ENCODE measurements at places on chromosomes 6 and 20. TPM values are rescaled to one million over a fixed set of nuclear protein-coding genes. Genes with fewer than 3 reads are reported as not detected.

- no peak for DNase-seq
- no peak overlapping the region for H3K27ac ChIP-seq
- H3K4me1 ChIP-seq, result peaks cover 16% of the 10 kb centered on the region
- no peaks in the 10 kb centered on the region for H3K27me3 ChIP-seq
- no peak overlapping the region for H3K4me3 ChIP-seq
- peaks cover 12% of the 10 kb centered on the region for H3K36me3 ChIP-seq
Observed at GRCh38 chr6:5250911-5251310, 9.8 kb downstream of the LYRM4 start.

GRCh38 chr6:52303178-52303577 lies 18.6 kb upstream of the MCM3 start:
- H3K4me1 ChIP-seq, result peaks cover 17% of the 10 kb centered on the region
- H3K27ac ChIP-seq, result no peak overlapping the region
- H3K36me3 ChIP-seq, result no peaks in the 10 kb centered on the region
- no peaks in the 10 kb centered on the region for H3K27me3 ChIP-seq
- no peak for DNase-seq
- no peak overlapping the region for H3K4me3 ChIP-seq

GRCh38 chr20:50277064-50277415 lies 86.4 kb downstream of the CEBPB start:
- H3K4me3 ChIP-seq, result no peak overlapping the region
- no peaks in the 10 kb centered on the region for H3K36me3 ChIP-seq
- no peak for DNase-seq
- no peaks in the 10 kb centered on the region for H3K27me3 ChIP-seq
- no peaks in the 10 kb centered on the region for H3K4me1 ChIP-seq

GRCh38 chr20:47356220-47356525 lies 326 bp downstream of the ZMYND8 start:
- no peak for DNase-seq
- no peak overlapping the region for H3K4me3 ChIP-seq
- no peaks in the 10 kb centered on the region for H3K27me3 ChIP-seq
- peaks cover 99% of the 10 kb centered on the region for H3K4me1 ChIP-seq

DNA sequence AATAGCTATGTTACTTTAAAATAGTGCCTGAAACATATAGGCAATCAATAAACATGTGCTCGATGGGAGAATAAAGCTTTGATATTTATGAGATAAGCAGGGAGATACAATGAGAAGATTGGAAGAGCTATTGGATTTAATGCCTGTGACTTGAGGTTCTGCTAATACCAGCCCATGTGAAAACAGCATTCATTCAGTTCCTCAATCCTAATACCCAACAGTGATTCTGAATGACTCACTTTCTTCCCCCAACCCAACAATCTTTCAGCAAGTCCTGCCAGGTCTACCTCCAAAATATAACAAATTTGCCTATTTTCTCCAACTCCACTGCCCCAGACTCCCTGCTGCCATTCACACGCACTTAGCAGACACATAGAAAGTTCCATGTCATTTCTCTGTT lies 26.6 kb upstream of the KLHL31 start:
- no peaks in the 10 kb centered on the region for H3K27me3 ChIP-seq
- no peak overlapping the region for H3K27ac ChIP-seq
- H3K4me1 ChIP-seq, result no peaks in the 10 kb centered on the region
- DNase-seq, result no peak
- no peaks in the 10 kb centered on the region for H3K36me3 ChIP-seq

DNA sequence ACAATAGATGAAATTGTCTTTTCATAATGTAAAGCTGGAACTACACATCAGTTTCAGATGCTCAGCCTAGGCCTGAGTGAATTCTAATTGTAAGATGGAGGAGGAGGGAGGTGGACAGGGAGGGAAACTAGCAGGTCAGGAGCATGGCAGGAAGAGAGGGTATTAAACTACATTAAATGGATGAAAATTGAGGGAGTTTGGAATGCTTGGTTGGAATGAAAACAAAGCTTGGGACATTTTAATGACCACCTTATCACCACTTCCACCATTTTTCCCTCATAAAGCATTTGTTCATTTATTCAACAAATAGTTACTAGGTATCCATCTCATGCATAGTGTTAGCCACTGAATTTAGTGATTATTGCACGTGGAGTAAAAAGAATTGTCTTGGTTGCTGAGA lies 65.0 kb downstream of the KIZ start:
- no peak overlapping the region for H3K4me3 ChIP-seq
- no peak overlapping the region for H3K27ac ChIP-seq
- no peaks in the 10 kb centered on the region for H3K27me3 ChIP-seq

DNA sequence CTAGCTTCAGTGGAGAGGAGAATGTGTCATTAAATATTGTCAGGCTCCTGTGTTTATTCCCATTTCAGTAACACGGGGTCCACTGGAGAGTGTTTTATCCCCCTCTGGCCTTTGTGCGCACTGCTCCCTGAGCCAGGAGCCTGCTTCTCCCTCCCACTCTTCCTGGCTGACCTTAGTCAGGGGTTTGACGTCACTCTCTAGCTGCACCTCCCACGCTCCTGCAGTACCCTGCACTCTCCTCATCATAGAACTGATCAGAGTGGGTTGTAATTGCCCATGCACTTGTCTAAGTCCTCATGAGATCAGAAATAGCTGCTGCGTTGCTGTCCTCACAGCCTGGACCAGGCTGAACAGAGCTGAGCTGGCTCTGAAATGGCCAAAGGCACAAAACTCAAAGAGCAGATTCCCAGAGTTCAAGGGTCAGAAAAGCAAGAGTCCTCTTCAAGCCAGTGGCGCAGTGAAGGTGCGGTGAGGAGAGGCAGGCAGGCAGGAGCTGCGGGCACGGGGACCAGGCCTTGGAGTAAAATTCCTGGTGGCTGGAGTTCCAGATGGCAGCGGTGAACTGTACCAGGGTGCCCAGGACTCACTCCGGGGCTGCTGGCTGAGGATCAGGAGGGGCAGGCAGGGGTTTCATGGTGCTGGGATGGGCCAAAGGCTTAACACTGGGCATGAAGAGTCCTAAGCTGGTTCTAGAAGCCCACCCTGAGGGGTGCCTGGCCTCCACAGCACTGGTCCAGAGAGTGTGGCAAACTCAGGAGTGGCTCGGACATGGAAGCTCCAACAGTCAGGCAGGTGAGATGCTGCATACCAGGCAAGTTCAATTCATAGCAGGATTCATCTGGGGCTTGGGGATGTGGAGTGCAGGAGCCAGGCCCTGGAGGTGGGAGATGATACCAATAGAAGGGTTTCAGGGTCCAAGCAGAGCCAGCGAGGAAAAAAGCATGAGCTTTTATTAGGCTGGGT lies 170.9 kb downstream of the SCP2D1 start:
- H3K4me3 ChIP-seq, result no peak overlapping the region
- no peaks in the 10 kb centered on the region for H3K27me3 ChIP-seq
- H3K27ac ChIP-seq, result no peak overlapping the region

DNA sequence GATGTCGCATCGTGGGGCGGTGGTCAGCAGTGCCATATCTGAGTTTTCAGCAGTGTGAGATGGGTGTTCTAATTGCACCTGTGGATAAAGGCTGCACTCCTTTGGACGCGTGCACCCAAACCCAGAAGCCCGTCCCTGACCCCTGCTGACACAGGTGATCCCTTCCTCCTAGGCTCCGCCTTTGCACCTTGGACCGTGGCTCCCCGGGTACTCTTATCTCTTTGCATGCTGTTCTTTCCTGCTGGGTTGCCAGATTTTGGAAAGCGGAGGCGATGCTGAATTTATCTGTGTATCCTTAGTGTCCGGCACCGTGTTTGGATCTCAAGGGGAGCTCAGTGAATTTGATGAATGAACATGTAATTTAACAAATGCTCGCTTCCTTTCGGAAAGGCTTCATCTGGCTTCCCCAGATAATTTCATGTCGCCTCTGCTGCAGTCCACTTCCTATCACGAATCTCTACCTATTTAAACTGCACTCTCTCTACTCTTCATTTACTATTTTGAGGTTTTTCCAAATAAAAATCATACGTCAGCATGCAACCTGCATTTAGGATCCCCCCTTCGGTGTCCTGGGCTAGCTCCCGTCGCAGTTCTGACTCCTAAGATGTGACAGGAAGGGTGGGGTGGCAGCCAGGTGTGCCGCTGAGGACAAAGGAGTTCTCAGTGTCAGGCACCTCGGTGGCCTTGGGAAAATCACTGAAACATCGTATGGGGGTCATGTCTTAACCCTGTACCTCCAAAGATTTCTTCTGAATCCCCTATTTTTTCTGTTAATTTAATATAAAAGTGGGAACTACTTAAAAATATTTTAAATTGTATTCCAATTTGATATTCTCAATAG lies 753 bp upstream of the PERP start:
- H3K4me1 ChIP-seq, result peaks cover 12% of the 10 kb centered on the region
- no peak for DNase-seq
- H3K4me3 ChIP-seq, result peak overlapping the region; percentile 92
- peaks cover 8% of the 10 kb centered on the region for H3K36me3 ChIP-seq
- no peaks in the 10 kb centered on the region for H3K27me3 ChIP-seq

DNA sequence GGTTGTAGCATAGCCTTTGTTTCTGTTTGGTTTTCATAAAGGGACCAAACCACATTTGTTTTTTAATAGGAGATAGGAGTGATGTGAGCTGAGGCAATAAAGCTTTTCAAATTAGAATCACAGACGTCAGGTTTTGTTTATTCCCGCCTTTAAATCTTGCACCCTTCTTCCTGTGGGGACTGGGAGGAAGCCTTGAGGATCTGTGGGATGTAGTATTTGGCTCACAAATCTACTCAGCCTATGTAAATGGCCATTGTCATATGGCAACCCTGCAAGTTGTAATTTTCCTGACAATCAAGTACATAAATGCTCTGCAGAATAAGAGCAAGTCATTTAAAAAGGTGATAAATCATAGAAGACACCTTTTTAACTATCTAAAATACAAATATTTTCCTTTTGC lies 110.4 kb downstream of the ADGRG6 start:
- peaks cover 65% of the 10 kb centered on the region for H3K4me1 ChIP-seq
- no peak for DNase-seq
- no peaks in the 10 kb centered on the region for H3K27me3 ChIP-seq
- no peak overlapping the region for H3K4me3 ChIP-seq

GRCh38 chr6:79713701-79714322 lies 82.7 kb downstream of the SH3BGRL2 start:
- H3K36me3 ChIP-seq, result no peaks in the 10 kb centered on the region
- no peaks in the 10 kb centered on the region for H3K4me1 ChIP-seq
- H3K27me3 ChIP-seq, result 0 out of 2 replicates have a peak, but pooled peaks cover 2% of the 10 kb centered on the region
- DNase-seq, result peak; percentile 14

DNA sequence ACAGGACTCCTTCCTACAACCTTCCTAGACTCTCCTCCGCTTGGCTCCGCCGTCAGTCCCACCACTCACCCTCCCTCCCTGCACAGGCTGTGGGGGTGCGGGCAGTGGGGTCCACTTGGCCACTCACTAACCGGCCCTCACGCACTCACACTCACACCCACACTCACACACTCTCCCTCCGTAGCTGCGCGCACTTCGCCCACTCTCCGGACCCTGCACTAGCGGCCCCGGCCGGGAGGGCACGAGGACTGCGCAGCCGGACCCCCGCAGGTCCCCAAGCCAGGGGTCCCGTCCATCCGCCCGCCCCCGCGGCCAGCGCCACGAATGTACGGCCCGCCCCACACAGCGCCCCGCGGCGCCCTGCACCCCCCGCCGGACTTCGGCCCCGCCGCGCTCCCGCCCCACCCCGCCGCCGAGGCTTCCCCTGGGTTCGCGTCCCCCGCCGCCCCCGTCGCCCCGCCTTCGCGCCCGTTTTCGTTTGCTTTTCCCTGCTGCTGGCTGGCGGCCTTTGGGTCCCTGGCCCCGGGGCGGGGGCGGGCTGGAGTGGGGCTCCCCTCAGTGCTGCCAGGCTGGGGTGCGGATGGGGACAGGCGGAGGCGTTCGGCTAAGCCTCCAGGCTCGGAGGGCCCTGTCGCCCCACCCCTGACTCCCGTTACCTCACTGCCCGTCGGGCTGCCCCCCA lies 23.0 kb upstream of the SLC22A7 start:
- no peak overlapping the region for H3K4me3 ChIP-seq
- H3K4me1 ChIP-seq, result peaks cover 19% of the 10 kb centered on the region
- no peak for DNase-seq
- H3K27ac ChIP-seq, result no peak overlapping the region

DNA sequence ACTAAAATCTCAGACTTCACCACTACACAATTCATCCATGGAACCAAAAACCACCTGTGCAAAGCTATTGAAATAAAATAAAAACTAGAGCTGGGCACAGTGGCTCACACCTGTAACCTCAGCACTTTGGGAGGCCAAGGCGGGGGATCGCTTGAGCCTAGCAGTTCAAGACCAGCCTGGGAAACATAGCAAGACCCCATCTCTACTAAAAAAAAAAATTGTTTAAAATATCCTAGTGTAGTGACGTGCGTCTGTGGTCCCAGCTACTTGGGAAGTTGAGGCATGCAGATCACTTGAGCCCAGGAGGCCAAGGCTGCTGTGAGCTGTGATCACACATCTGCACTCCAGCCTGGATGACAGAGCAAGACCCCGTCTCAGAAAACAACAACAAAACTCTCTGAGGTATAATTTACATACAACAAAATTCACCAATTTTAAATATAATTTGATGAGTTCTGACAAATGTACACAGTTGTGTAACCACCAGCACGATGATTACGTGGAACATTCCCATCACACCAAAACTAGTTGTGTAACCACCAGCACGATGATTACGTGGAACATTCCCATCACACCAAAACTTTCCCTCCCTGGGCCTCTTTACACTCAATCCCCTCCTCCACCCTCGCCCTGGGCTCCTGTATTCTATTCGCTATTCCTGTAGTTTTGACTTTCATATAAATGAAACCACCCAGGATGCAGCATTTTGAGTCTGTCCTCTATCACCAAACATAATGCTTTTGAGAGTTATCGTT lies 107.5 kb downstream of the TAF4 start:
- H3K36me3 ChIP-seq, result no peaks in the 10 kb centered on the region
- peaks cover 18% of the 10 kb centered on the region for H3K27me3 ChIP-seq
- no peak overlapping the region for H3K27ac ChIP-seq
- no peaks in the 10 kb centered on the region for H3K4me1 ChIP-seq
- DNase-seq, result no peak

DNA sequence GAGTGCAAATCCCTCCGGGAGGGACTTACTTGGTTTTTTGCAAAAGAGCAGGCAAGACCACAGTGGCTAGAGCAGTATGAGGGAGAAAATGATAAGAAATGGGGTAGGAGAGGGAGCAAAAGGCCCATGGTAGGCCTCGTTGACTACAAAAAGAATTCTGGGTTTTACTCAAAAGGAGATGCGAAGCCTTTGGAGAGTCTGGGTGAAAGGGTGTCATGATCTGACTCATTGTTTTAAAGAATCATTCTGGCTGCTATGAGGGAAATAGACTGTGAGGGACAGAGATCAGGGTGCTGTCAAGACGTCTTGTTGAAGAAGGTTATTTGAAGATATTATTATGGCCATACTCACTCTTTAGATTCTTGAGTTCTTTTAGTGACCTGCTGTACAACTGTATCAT lies 13.0 kb downstream of the TBC1D32 start:
- no peak overlapping the region for H3K27ac ChIP-seq
- no peak overlapping the region for H3K4me3 ChIP-seq
- DNase-seq, result no peak

LPA gene
- not detected for total RNA-seq

SPATS1 gene
- not detected for total RNA-seq

MC3R gene
- total RNA-seq, result not detected

ADTRP gene
- 0.58 TPM for total RNA-seq
